ENCODE measurements at places on chromosomes 6 and 20.

- no peak for DNase-seq
Observed at GRCh38 chr6:144106206-144106605, 10.8 kb upstream of the SF3B5 start.

DNA sequence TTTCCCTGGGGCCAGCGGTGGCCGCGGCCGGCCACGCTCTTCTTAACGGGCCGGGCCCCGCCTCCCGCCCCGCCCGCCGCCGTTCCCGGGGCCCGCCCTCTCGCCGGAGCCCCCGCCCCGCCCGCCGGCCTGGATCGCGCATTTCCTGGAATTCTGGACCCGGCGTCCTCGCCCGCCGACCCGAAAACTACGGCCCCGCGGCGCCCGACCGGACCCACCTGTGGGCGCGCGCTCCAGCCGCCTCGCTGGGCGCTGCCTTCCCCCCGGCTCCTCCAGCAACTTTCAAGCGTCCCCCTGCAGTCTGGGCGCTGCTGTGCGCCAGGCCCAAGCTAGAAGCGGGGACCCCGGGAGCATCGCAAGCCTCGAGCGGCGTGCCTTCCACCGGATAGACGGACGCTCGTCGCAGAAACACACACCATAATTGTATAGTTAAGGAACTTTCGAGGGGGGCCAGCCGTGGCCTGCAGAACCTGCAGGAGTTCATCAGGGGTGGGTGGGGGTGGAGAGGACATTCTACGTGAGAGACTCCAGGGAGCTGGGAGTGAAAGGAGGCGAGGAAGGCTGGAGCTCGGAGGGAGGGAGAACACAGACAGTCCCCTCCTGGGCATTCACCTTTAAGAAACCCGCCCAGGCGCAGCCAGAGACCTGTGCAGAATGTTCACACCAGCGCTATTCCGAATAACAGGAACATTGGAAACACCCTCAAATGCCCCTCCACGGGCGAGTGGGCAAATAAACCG, at the start of gene ADA:
TSS of gene ADA (minus strand) at position 16 of the 740 bp plus-strand sequence. CDS start 92 bp downstream, outside the sequence.
- no peak for DNase-seq

DNA sequence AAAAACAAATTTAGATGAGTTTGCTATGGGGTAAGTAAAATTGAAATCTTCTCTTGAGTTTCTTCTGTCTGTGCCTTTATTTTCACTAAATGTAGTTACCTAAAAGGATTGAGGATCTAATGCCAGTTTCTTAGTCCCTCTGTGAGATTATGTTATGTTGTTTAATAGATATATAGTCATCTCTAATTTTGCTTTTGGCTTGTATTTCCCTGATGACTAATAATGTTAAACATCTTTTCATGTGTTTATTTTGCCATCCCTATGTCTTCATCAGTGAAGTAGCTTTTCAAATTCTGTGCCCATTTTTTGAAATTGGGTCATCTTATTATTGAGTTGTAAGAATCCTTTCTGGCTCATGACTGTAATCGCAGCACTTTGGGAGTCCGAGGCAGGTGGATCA, 13.7 kb downstream of the QRSL1 start:
- DNase-seq, result no peak

GRCh38 chr20:23410916-23411695, 10.2 kb downstream of the NAPB start:
- no peak for DNase-seq

- no peak for DNase-seq
Observed at GRCh38 chr6:128569732-128570679, 49.6 kb upstream of the PTPRK start.

DNA sequence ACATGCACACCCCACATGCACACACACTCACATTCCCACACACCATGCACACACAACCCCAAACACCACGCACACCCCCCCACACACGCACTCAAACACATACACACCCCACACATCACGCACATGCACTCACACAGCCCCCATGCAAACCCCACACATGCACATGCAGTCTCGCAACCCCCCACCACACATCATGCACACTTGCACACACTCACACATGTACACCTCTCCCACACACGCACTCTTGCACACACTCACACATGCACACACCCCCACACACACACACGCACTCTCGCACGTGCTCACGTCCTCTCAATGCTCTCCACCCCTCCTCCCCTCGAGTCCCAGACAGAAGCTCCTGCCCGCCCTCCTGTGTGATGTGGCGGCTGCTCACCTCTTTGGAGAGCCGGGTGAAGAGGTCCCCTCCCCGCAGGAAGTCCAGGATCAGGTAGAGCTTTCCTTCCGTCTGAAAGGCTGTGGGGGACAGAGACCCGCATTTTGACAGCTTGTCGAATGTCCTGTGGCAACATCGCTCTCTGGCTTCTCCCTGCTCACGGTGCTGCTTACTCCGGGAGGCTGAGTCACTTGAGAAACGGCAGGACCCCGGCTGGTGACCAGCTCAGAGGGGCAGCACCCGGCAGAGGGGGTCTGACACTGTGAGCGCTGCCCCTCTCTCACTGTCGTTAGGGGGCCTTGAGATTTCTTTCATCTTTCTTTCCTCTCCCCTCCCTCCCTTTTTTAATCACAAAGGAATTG, 78.5 kb downstream of the RAMACL start:
- no peak for DNase-seq

DNA sequence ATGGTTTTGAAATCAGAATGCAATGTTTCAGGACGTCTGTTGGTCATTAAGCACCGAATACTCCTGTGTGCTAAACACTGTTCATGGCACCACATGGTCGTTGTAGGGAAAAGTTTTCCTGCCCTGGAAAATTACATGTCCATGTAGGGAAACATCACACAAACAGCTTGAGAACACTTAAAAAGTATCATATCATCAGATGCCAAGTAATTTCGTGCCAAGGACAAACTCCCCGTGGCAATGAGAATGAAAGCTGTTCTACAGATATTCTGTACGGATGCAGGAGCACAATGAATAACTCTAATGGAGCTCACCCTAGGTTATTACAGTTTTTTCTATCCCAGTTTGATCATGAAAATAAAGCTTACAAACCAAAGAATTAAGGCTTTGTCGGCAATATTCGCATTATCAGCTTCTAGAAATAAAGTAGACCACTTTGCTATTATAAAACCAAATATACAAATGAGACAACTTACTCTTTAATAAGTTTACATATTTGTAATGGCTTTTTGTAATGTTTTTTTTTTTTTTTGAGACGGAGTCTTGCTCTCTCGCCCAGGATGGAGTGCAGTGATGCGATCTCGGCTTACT, 4.6 kb upstream of the DST start:
- DNase-seq, result no peak

- no peak for DNase-seq
Observed at GRCh38 chr6:17125407-17125806, 23.6 kb downstream of the STMND1 start.

DNA sequence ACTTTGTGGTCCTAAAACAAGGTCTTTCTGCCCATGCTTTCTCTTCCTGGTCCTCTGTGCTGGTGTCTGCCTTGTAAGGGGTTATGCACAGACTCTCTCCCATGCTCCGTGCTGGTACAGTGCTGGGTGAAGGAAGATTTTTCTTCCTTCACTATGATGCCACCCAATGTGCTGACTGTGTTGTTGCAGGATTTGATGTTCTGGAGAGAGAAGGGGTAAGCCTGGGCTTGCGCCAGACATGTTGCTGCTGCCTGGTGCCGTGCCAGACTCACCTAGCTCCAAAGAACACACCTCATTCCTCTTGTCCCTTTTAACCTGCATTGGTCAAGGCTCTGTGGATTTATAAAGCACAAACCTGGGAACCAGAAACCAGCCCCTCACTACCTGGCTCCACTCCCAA, 28.4 kb upstream of the ARMH2 start:
- no peak for DNase-seq

GRCh38 chr20:56986931-56987720, 279.3 kb downstream of the BMP7 start:
- no peak for DNase-seq

- DNase-seq, result no peak
Observed at GRCh38 chr6:130593200-130593599, 227.4 kb downstream of the TMEM200A start.

- DNase-seq, result no peak
Observed at GRCh38 chr6:36516559-36516958, 30.7 kb downstream of the STK38 start.

- DNase-seq, result no peak
Observed at GRCh38 chr6:28929887-28930620, 6.3 kb upstream of the TRIM27 start.

- no peak for DNase-seq
Observed at GRCh38 chr6:24522228-24523176, 27.7 kb downstream of the ALDH5A1 start.

DNA sequence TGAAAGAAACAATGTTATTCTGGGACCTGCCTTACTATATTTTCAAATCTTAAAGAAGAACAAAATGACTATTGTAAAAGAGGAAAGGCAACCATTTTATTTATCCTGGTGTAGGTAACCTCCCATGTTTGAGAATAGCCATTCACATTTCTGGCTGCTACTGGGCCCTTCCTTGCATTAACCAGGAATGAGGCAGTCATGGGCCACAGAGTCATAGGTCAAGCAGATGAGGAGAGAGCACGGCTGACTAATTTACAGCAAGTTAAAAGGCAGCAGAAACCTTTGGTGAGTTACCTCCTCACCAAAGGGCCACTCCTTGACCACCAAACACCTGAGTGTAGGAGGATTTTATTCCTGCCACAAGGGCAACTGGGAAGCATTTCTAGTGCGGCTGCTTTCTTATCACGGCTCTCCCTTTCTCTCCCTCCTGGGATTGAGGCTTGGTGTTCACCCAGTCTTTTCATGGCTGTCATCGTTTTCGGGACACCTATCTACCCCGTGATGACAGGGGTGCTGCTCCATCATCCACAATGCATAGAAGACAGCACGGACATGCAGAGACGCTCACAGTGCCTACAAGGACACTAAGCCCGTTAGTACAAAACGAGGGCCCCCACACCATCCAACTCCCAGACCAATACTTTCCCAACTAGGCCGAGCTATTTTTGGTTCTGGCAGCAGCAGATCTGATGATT, 4.4 kb upstream of the LAMA4 start:
- no peak for DNase-seq

- DNase-seq, result no peak
Observed at GRCh38 chr6:108250240-108250866, 10.5 kb downstream of the SNX3 start.

DNA sequence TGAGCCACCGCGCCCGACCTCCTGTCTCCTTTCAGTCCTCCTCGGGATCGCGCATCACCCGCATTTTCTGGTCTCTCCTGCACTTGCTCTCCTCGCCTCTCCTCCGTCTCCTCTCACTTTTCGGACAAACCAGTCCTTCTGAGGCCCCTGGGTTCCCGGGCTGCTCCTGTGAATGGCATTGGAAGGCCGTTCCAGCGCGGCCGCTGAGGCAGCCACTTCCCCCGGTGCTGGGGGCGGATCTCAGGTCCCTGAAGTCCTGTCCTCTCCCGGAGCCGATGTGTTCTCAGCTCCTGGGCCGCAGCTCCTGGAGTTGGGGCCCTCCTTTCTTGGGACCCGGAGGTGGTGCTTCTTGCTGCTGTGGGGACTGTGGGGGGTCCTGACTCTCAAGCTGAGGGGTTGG, 803 bp downstream of the MICB start:
- DNase-seq, result no peak

DNA sequence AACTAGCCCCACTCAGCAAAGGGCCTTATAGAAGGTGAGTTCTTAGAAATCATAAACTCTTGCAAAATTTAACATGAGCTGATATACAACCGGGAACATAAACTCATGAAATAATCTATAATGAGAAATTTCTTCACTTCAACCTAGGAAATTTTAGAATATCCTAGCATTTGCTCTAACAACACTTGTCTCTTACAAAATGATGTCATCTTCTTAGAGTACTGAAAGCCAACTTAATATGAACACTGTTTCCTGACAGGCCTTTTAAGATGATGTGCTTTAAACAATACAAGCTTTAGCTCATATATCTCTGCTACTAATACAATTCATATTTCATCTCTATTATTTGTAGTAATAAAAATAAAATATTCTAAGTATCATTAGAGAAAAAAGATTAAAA, 932 bp downstream of the PACRG start:
- DNase-seq, result no peak

GRCh38 chr6:86423571-86423970, 513.8 kb upstream of the HTR1E start:
- DNase-seq, result no peak

GRCh38 chr6:3421791-3422434, 34.9 kb downstream of the SLC22A23 start:
- DNase-seq, result no peak

DNA sequence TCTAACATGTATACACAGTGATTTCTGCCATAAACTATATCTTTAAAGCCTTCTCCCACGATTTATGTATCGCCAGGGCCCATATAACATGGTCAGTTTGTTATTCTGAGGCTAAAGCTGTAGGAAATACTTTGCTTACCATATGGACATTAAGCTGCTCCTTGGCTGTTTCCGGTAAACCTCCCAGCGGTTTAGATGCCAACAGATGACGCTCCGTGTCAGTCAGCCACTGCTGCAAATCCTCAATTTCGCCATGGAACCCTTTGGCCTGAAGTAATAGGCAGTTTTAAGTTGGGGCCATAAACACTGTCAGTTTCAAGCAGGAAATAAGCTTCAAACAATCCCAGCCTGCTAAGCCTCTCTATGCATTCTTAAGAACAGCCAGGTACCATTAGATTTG, 145.4 kb downstream of the DST start:
- DNase-seq, result no peak

DNA sequence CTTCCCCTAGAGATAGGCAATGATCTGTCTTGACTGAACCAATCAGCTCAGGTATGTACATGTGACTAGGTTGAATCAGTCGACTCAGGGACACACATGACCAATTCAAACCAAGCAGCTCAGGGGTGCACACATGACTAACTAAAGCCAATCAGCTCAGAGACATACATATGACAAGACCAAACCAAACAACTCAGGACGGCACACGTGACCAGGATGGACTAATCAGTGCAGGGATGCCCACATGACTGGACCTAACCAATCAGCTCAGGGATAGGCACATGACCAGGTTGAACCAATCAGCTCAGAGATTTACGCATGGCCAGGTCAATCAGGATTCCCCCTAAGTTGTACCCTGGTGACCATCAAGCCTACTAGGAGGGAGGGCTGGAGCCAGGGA, 310.3 kb downstream of the CDH26 start:
- no peak for DNase-seq

GRCh38 chr20:59349277-59349676, 48.9 kb downstream of the EDN3 start:
- DNase-seq, result no peak

DNA sequence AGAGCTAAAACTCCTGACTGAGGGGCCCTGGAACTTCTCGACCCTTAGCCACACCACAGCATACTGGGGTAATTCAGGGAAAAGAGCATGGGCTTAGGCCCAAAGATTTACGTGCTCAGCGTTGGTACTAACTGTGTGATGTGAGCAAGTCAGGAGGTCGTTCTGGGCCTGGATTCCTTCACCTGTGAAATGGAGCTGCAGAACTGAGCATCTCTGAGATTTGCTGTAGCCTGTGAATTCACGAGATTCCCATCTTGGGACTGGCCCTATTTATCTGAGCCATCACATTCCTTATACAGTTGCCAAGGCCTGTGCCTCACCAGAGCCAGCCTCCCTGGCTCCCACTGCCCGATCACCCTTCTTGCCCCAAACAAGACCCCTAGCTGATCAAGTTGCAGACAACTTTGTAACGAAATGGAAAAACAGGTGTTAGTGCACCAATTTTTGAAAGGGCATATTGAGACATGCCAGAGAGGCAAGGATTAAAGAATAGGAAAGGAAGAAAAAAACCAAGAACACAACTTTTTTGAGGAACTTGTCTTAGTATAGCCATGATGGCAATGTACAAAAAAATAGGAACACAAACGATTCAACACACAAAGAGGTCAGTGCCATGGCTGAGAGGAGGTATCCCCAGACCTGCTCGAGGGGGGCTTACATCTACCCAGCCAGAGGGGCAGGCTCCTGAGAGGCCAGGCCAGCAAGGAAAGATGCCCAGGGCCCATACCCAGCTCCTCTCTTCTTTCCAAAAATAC, 323.0 kb upstream of the JARID2 start:
- DNase-seq, result no peak
